Activated CD8-positive, alpha-beta memory T cell treated with anti-CD3 and anti-CD28 coated beads, Interleukin-2, amount 10 ng/mL, durations not matched to agents 7 days and 5 days (primary cell): ENCODE measurements at places on chromosomes 2 and 18. TPM values are rescaled to one million over a fixed set of nuclear protein-coding genes. Genes with fewer than 3 reads are reported as not detected.

FEV gene
- total RNA-seq = not detected

CNDP1 gene
- total RNA-seq = not detected

LYPD6B gene
- not detected for total RNA-seq

FEZ2 gene
- 13.3 TPM for total RNA-seq

ORC4 gene
- 23.0 TPM for total RNA-seq

GRCh38 chr2:127570282-127571250, 35.1 kb downstream of the MYO7B start:
- DNase-seq = peak; percentile 19
